ENCODE measurements at places on chromosomes 1 and 21. TPM values are rescaled to one million over a fixed set of nuclear protein-coding genes. Genes with fewer than 3 reads are reported as not detected.
A peak's percentile ranks its signal among the peaks of the same experiment; 100 is the strongest.

DNA sequence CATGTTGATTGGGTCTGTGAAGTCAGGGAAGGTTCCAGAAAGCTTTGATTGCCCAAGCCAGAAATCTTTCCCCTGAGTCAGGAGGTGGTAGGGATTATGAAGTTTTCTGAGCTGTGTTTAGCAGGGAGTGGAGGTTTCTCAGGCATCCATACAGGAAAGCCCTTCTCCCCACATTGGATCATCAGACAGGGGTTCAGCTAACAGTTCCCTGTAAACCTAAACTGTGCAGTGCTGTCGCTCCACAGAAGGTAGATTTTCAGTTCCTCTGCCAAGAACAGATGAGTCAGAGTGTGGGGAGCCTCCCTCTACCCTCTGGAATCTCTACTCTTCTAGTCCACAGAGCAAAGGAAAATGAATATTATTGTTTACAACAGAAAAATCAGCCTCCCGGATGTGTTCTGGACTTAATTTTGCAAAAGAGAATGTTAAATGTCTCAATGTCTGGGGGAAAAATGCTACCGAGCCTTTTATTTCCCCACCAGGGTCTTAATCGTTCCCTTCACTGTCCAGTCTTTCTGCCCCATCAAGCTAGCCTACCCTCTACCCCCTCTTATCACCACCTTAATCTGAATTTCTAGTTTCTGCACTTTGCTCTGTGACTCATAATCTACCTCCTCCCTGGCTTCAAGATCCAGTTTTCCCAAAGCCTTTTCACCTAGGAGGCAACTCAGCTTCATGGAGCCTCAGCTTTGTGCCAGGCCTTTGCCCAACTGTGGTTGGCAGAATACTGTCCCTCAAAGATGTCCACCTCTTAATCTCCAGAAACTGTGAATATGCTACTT lies 355.6 kb downstream of the PRDM2 start:
- no peak for DNase-seq

- no peak for DNase-seq
Measured at GRCh38 chr1:88875595-88875994, 15.8 kb downstream of the GTF2B start.

DNA sequence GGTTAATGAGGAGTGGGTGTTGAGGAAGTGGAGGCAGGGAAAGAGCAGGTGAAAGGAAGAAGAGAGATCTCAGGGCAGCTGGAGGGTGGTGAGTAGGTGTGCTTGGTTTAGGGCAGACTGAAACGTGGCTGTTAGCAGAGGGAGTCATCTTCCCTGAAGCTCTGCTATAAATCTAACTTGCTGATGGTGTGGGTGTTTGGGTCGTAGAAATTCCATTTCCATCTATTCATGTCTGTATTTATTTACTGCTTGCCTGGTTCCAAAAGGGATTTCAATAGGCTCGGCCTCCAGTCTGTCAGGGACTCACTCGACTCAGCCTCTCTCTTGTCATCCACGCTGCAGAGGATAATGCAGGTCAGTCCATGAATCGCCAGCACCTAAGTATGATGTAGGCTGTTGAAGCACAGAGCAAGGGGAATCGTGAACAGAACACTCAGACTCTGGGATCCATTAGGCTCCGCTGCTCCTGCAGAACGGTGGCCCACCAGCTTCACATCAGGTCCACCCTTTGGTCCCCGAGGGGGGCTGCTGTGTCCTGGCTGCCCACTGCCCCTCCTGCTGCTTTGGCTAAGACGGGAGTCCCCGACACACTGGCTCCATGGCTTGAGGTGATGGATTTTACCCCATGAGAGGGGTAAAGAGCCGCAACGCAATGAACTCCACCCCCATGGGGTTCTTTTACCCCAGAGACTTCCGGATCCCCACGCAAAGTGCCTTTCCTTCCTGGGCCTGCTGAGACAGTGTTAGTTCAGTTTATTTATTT lies 156.2 kb downstream of the RHOU start:
- no peak for DNase-seq

Gene ARHGAP30
- total RNA-seq: 13.7 TPM

DNA sequence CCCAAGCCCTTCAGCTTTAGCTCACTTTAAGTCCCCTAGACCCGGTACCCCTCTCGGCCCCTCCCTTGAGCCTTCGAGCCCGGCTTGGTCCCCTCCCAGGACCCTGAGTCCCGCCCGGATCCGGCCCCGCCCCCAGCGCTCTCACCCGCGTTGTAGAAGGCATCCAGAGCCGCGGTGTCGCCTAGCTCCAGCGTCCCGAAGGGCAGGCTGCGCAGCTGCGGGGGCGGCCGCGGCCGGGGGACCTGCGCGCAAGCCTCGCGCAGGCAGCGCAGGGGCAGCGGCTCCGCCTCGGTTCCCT lies 699 bp downstream of the MAP3K6 start:
- DNase-seq: peak; percentile 93

Gene OR14K1
- total RNA-seq: not detected

Gene STX12
- 72.2 TPM for total RNA-seq

DNA sequence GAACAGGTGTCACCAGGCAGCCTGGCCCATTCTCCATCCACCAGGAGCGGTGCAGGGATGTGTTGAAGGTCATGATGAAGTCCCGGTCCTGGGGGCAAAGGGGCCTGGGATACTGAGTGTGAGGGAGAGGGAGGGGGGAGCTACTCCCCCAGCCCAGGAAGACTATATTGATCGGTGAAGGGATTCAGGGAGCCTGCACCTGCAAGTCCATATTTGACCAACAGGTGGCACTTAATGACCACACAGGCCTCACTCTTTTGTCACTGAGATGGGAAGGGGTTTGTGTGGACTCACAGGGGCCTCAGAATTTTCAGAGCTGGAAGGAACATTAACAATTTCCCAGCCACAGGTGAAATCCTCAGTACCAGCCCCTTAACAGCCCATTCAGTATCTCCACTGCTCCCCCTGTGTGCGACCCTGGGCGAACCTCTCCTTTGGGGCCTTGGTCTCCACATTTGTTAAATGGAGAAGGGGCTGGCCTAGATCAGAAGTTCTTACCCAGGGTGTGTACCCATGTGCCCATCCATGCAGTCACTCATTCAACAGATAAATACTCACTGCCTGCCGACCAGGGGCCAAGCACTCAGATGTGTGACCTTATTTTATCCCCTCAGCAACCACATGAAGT lies 55.6 kb downstream of the NKAIN1 start:
- DNase-seq: no peak

Gene TMEM269
- 0.31 TPM for total RNA-seq

DNA sequence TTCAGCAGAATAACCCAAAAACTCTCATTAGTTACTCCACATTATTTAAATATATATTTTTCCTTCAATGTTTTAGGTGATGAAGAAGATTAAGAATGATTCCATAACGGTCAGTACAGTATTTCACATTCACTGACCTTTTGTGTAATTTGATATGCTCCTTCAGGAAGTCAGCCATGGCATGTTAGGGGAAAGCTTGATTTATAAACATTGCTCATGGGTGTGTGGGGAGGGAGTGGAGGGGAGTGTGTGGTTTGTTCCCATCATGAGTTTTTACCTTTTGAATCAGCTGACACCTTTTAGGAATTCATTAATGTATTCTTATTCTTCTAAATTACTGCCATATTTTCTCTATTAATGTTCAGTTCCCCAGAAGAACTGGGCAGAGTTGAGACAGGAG lies 240.2 kb downstream of the ATG4C start:
- no peak for DNase-seq

Gene INAVA
- total RNA-seq: 0.45 TPM

DNA sequence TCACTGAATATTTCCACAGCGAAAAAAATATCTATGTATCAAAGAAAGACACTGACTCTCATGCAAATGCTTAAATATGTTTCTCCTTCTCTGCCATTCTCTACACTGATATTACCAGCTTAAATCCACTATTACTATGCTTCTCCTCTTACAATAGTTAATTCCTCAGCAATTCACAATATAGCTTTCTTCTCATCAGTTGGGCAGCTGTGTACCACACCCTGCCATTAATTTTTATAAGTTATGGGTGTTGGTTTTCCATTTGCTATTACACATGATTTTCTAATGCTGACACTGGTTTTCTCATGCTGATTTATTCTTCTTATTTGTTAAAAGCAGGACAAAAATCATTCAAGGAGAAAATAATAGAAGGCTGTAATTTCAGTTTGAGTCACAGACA lies 251.8 kb downstream of the TBX15 start:
- no peak for DNase-seq

DNA sequence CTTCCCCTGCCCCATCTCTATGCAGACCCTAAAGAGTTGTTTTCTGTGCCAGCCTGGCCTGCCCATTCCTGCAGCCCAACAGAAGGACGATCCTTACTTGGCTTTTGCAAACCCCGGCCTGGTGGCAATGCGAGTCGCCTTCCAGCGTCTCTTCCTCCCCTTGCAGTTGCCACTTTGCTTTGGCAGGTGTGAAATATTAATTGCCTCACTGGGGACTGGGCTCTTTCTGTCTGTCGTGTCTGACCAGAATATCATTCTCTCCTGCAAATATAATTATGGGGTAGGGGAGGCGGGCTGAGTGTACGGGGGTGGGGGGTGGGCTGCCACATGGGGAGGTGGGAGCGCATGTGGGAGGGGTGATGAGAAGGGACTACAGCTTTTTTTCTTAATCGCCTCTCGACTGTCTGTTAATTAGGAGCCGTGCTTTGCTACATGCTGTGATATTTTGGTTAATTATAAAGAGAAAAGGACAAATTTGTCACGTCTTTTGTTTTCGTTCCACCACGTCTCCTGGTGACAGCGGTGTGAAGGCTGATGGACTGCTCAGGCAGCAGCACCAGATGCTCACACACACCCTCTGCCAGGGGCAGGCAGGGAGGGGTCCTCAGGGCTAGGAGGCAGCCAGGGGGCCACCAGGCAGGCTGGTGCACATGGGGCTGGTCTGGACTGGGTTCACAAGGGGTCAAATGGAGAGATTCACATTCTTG lies 80.1 kb upstream of the CD34 start:
- DNase-seq: no peak

Gene APCS
- total RNA-seq: not detected

Gene MSH4
- total RNA-seq: 1.6 TPM

Gene ANGPTL1
- 4.1 TPM for total RNA-seq

Gene SPATA21
- 0.49 TPM for total RNA-seq

- peak; percentile 59 for DNase-seq
Measured at GRCh38 chr1:172764378-172764777, 105.5 kb downstream of the FASLG start.

Gene GLIS1
- 0.98 TPM for total RNA-seq

Gene BCL2L15
- total RNA-seq: 0.85 TPM

GRCh38 chr1:223549740-223550139 lies 115.8 kb downstream of the CAPN8 start:
- DNase-seq: no peak
